Airway epithelial cell (primary cell): ENCODE measurements at places on chromosomes 5 and 9. TPM values are rescaled to one million over a fixed set of nuclear protein-coding genes. Genes with fewer than 3 reads are reported as not detected.

Gene PCDHB11
- total RNA-seq, result 0.09 TPM in 1 of 2 replicates, not detected in the other

Gene KIF12
- total RNA-seq, result 0.28 and 1.1 TPM in 2 replicates

Gene PLAC8L1
- total RNA-seq, result not detected in 2 replicates

Gene SHISAL2B
- total RNA-seq, result not detected in 2 replicates

Gene SLC24A2
- under 0.01 and 0.07 TPM in 2 replicates for total RNA-seq

Gene MOB3B
- total RNA-seq, result 5.3 and 6.0 TPM in 2 replicates

Gene SLC46A2
- not detected in 2 replicates for total RNA-seq
